Uterine smooth muscle cell (primary cell): ENCODE measurements at places on chromosomes 7 and 10. TPM values are rescaled to one million over a fixed set of nuclear protein-coding genes. Genes with fewer than 3 reads are reported as not detected.

The ZP3 gene
- 0.55 and 0.87 TPM in 2 replicates for total RNA-seq

The TEX47 gene
- not detected in 2 replicates for total RNA-seq

The PON3 gene
- total RNA-seq: 0.11 and 0.12 TPM in 2 replicates

The BAIAP2L1 gene
- 1.1 and 1.7 TPM in 2 replicates for total RNA-seq

The LSM5 gene
- 28.1 and 36.3 TPM in 2 replicates for total RNA-seq

The EVX1 gene
- total RNA-seq: under 0.01 TPM in 1 of 2 replicates, not detected in the other

The KCND2 gene
- total RNA-seq: 2.0 and 4.9 TPM in 2 replicates

The SYT15 gene
- 0.12 TPM in 1 of 2 replicates, not detected in the other for total RNA-seq

The HECW1 gene
- total RNA-seq: 0.11 and 0.62 TPM in 2 replicates

The TMEM176B gene
- 0.12 TPM in 1 of 2 replicates, not detected in the other for total RNA-seq

The NPC1L1 gene
- under 0.01 and 0.12 TPM in 2 replicates for total RNA-seq

The CPA2 gene
- not detected in 2 replicates for total RNA-seq

The AMPH gene
- total RNA-seq: 1.5 and 2.0 TPM in 2 replicates
